Activated B cell treated with CpG ODN at 0.5 μM for 24 hours (primary cell): ENCODE measurements at places on chromosomes 1 and 21. TPM values are rescaled to one million over a fixed set of nuclear protein-coding genes. Genes with fewer than 3 reads are reported as not detected.

The COL11A1 gene
- total RNA-seq: not detected in 2 replicates

The RIMS3 gene
- total RNA-seq: 5.5 and 6.2 TPM in 2 replicates

The SPATA45 gene
- total RNA-seq: 0.64 TPM in 1 of 2 replicates, not detected in the other

The SLFNL1 gene
- 0.39 and 0.47 TPM in 2 replicates for total RNA-seq

The TADA1 gene
- total RNA-seq: 13.6 and 15.3 TPM in 2 replicates

The GRIK3 gene
- 0.35 and 0.37 TPM in 2 replicates for total RNA-seq

The CLIC6 gene
- total RNA-seq: not detected in 2 replicates

The PTAFR gene
- total RNA-seq: 2.2 and 3.6 TPM in 2 replicates

- DNase-seq: no peak
- no peaks in the 10 kb centered on the region for H3K36me3 ChIP-seq
- no peak overlapping the region for H3K4me3 ChIP-seq
- H3K27me3 ChIP-seq: peaks cover 18% of the 10 kb centered on the region
- H3K4me1 ChIP-seq: no peaks in the 10 kb centered on the region
Observed at GRCh38 chr1:31725777-31726535, 22.1 kb upstream of the COL16A1 start.

GRCh38 chr1:111961773-111962565 lies 27.5 kb downstream of the KCND3 start:
- peaks cover 46% of the 10 kb centered on the region for H3K27me3 ChIP-seq
- H3K4me1 ChIP-seq: no peaks in the 10 kb centered on the region
- H3K4me3 ChIP-seq: no peak overlapping the region
- H3K36me3 ChIP-seq: no peaks in the 10 kb centered on the region

DNA sequence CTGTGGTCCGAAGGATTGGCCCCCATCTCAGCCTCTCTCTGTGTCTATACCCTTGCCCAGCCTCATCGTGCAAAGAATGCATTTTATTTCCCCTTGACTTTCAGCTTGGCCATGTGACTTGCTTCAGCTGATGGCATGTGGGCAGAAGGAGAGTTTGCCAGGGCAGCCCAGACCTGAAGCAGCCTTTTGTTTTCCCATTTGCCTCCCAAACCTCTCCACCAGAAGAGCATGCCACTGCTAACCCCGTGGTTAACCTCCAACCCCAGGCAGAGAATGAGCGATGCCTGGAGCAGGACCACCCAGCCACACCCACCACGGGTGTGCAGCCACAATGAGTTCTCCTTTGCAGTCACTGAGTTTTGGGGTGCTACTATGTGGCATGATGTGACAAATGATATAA lies 136.4 kb downstream of the SETD4 start:
- no peak overlapping the region for H3K27ac ChIP-seq
- no peak overlapping the region for H3K4me3 ChIP-seq
- no peaks in the 10 kb centered on the region for H3K36me3 ChIP-seq
- no peak for DNase-seq
- no peaks in the 10 kb centered on the region for H3K4me1 ChIP-seq

DNA sequence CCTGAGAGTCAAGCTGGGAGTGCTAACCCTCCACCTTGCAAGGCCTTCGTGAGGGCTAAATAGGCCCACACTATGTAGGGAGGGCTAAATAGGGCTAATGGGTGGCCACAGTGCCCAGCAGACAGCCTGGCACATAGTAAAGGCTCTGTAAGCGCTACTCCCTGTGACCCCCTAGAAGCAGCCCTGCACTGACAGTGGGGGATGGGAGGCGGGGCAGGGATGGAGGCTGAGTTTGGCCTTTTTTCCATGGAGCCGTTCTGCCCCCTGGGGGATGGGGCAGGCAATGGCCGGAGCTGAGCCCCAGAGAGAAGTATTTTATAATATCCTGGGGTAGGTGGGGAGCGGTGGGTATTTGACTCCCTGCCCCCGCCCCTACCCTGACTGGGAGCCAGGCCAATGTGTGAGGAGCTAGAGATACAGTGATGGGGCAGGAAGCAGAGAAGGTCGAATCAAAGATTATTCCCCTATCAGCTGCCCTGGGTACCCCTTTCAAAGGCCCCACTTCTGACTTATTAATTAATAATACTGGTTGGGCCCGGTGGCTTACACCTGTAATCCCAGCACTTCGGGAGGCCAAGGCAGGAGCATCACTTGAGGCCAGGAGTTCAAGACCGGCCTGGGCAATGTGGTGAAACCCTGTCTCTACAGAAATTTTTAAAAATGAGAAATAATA lies 42.3 kb downstream of the LACTBL1 start:
- peaks cover 13% of the 10 kb centered on the region for H3K27me3 ChIP-seq
- H3K27ac ChIP-seq: no peak overlapping the region
- H3K36me3 ChIP-seq: no peaks in the 10 kb centered on the region
- no peaks in the 10 kb centered on the region for H3K4me1 ChIP-seq
- H3K4me3 ChIP-seq: no peak overlapping the region

- H3K4me1 ChIP-seq: no peaks in the 10 kb centered on the region
- H3K27me3 ChIP-seq: peaks cover 3% of the 10 kb centered on the region
- no peaks in the 10 kb centered on the region for H3K36me3 ChIP-seq
- H3K27ac ChIP-seq: no peak overlapping the region
- no peak overlapping the region for H3K4me3 ChIP-seq
- no peak for DNase-seq
Observed at GRCh38 chr1:163509114-163509513, 187.4 kb downstream of the NUF2 start.

- no peaks in the 10 kb centered on the region for H3K4me1 ChIP-seq
- H3K4me3 ChIP-seq: no peak overlapping the region
- no peaks in the 10 kb centered on the region for H3K27me3 ChIP-seq
- H3K36me3 ChIP-seq: peaks cover 85% of the 10 kb centered on the region
- DNase-seq: no peak
Observed at GRCh38 chr1:88922214-88922613, 30.8 kb upstream of the GTF2B start.

DNA sequence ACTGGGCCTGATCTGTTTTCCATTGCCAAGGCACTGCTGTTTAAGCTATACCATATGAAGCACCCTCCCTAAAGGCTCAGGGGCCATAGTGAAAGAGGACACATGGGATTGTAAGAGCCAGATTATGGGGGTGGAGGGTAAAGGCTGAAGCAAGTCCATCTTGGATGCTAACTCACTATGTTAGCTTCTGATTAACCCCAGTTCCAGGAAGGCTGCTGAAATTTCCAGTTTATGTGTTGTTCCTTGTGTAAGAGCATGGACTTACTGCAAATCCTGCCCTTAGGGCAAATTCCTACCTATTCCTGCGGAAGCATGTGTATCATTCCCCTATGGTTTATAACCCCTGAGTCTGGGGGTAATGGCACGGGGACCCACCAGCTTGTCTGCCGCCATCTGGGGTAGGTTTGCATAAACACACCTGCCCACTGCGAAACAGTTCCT lies 91.8 kb upstream of the SERBP1 start:
- peaks cover 5% of the 10 kb centered on the region for H3K27me3 ChIP-seq

- H3K27ac ChIP-seq: no peak overlapping the region
- peaks cover 12% of the 10 kb centered on the region for H3K27me3 ChIP-seq
- DNase-seq: peak; percentile 10
- H3K4me3 ChIP-seq: no peak overlapping the region
- H3K4me1 ChIP-seq: no peaks in the 10 kb centered on the region
Observed at GRCh38 chr1:3062616-3063378, 6.2 kb upstream of the PRDM16 start.
